ENCODE measurements at places on chromosomes 2 and 18.

DNA sequence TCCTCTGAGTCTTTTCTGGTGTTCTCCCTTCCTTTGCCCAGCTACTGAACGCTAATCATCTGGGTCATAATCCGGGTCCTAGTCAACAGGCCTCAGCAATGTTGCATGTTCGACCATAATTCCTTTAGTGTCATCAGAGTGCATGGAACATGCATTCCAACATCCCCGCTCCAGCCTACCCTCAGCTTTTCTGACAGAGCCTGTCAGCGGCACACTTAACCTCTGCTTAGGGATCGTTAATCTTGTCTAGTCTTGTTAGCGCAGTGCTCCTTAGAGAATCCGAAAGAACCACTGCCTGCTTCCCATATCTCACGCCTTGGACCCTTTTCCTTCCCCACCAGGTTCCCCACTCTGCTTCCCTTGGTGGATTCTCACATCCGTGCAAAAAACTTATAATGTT is 767.9 kb upstream of the ID2 start:
- DNase-seq: peak; percentile 6

GRCh38 chr2:66850376-66850775 is 415.5 kb downstream of the MEIS1 start:
- DNase-seq: no peak

DNA sequence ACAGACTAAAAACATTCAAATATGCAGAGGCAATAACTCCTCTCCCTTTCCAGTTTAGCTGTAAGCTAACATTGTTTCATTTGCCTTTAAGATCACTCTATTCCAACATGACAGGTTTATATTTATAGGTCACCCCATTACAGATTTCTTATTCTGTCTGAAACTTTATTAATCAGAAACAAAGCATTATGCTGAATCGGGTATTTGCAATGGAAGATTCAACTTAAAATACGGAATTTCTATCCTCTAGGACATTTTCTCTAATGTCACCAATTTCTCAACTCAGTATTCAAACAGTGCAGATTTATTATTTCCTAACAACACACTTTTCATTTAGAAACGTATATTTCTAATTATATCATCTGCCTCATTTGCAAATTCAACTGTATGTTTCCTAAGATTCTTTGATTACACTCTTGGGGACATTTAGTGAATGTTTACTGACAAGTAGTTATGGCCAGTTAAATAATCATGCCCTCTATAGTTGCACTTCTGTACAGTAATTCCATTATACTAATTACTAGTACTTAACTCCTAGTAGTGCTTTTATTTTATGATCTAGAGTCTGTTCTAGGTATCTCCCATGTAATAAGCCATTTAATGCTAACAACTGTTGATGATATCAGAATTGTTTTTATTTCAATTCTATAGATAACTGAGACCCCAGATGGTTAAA is 358.1 kb downstream of the ERBB4 start:
- no peak for DNase-seq

DNA sequence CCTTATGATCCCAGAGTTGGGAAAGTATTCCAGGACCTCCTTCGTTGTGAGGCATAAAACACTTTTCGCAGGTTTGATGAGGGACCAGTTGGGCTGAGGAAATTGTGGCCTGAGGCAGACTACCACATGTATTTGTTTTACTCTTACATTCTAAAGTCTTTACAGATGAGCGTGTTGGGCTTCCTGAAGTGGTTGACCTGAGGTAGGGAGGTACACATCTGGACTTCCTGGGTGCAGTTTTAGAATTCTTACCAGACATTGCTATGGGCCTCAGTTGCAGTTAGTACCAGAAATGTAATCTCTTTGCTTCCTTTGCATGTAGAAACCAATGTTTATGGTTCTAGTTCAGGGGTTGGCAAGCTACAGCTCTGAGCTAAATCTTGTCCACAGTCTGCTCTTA is 48.7 kb downstream of the COA5 start:
- DNase-seq: peak; percentile 2

- DNase-seq: no peak
Observed at GRCh38 chr2:37629529-37629928, 41.9 kb downstream of the CDC42EP3 start.

DNA sequence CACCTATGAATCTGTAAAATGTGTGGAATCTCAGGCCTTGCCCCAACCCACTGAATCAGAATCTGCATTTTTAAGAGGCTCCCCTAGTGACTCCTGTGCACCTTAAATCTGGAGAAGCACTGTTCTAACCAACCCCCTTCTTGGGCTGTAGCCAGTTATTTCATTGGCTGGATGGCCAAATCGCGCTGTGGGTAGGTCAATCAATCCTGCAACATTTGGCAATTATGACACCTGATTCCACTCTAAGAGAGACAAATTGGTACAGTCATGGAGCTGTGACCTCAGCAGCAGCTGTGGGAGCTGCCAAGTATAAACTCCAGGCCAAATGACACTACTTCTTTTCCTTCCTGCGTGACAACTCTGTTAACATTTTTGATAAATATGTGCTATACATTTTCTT is 208.7 kb downstream of the CLIP4 start:
- DNase-seq: peak; percentile 5

DNA sequence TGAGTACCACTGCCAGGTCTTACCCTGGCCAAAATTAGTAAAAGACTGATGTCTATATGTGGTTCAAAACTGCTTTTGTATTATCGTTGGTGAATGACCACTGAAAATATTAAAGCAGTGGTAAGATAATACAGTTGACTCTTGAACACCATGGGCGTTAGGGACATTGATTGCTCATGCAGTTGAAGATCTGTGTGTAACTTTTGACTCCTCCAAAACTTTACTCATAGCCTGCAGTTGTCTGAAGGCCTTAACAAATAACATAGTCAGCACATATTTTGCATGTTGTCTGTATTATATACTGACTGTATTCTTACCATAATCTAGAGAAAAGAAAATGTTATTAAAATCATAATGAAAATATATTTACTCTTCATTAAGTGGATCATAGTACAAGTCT is 5.8 kb upstream of the ANKRD12 start:
- DNase-seq: no peak

All from mesenchymal stem cell (in vitro differentiated cells and primary cell).